ENCODE measurements at places on chromosomes 4 and X. TPM values are rescaled to one million over a fixed set of nuclear protein-coding genes. Genes with fewer than 3 reads are reported as not detected.

SLC6A14 gene
- total RNA-seq: not detected

BANK1 gene
- total RNA-seq: not detected

HSFX3 gene
- total RNA-seq: not detected

CACNA1F gene
- under 0.01 TPM for total RNA-seq

PARM1 gene
- total RNA-seq: 0.11 TPM

GPRIN3 gene
- 0.69 TPM for total RNA-seq

HSD17B10 gene
- 76.6 TPM for total RNA-seq

CLIC2 gene
- 11.3 TPM for total RNA-seq

TCEAL9 gene
- total RNA-seq: 76.7 TPM

KIT gene
- 1.1 TPM for total RNA-seq

MEPE gene
- total RNA-seq: not detected

BEND4 gene
- total RNA-seq: under 0.01 TPM

MBNL3 gene
- total RNA-seq: 0.26 TPM

ARHGAP6 gene
- 1.5 TPM for total RNA-seq

PRSS48 gene
- not detected for total RNA-seq

WWC2 gene
- total RNA-seq: 24.5 TPM

NAT8L gene
- not detected for total RNA-seq

TRIM60 gene
- not detected for total RNA-seq

TKTL1 gene
- total RNA-seq: not detected

BST1 gene
- 77.7 TPM for total RNA-seq

KLB gene
- under 0.01 TPM for total RNA-seq

SLC38A5 gene
- 1.0 TPM for total RNA-seq

SMPX gene
- not detected for total RNA-seq

RADX gene
- 0.09 TPM for total RNA-seq

STOX2 gene
- 27.3 TPM for total RNA-seq

SMARCAD1 gene
- total RNA-seq: 29.3 TPM

TEC gene
- total RNA-seq: 1.6 TPM

CSAG1 gene
- total RNA-seq: not detected

All from dermis lymphatic vessel endothelial cell (primary cell).